Cardiac atrium fibroblast (primary cell): ENCODE measurements at places on chromosomes 13 and 19. TPM values are rescaled to one million over a fixed set of nuclear protein-coding genes. Genes with fewer than 3 reads are reported as not detected.

Gene TNNT1
- 3.2 TPM in 1 of 2 replicates, not detected in the other for total RNA-seq

Gene CYP4F8
- not detected in 2 replicates for total RNA-seq

Gene FEM1A
- 8.7 and 12.3 TPM in 2 replicates for total RNA-seq

Gene GPR12
- total RNA-seq: not detected in 2 replicates

Gene CYP4F2
- not detected in 2 replicates for total RNA-seq

Gene LILRB3
- not detected in 2 replicates for total RNA-seq
